ENCODE measurements at places on chromosomes 4 and X.

DNA sequence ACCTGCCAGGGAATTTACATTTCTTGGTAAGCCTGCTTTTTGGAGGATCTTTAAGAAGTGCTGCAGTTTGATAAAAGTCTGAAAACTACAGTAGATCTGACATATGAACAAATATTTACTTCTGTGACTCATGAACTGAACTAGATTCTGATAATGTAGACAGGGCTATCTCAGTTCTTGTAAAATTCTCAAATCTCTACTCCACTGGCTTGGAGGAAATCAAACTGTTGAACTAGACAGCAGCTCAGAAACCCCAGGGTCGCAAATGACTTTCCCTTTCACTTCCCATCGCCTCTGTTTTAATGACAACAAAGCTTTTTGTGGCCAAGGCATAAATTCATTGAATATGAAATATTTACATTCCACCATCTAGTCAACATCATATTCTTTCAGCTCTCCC is 15.4 kb upstream of the OCIAD1 start:
- no peaks in the 10 kb centered on the region for H3K36me3 ChIP-seq
- H3K4me1 ChIP-seq = no peaks in the 10 kb centered on the region
- DNase-seq = no peak
- no peak overlapping the region for H3K27ac ChIP-seq
- H3K27me3 ChIP-seq = no peaks in the 10 kb centered on the region
- no peak overlapping the region for H3K4me3 ChIP-seq

DNA sequence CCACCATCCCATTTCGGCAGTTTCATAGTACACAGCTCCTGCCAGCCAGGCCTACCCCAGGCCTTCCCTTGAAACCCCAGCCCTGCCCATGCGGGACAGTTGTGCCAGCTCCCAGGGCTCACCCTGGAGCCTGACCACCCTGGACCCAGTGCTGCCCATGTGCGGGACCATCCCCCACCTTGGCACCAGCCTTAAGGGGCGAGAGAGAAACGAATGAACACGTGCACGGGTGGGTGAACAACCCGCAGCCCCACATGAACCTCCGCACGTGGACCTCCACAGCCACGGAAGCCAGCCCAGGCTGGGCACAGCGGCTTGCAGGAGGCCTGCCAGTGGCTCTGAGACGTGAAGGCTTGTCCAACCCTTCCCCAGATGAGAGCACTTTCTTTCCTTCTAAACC is 76.0 kb upstream of the MXD4 start:
- no peak overlapping the region for H3K27ac ChIP-seq
- no peak overlapping the region for H3K4me3 ChIP-seq
- no peaks in the 10 kb centered on the region for H3K27me3 ChIP-seq
- peaks cover 4% of the 10 kb centered on the region for H3K4me1 ChIP-seq
- H3K36me3 ChIP-seq = peaks cover 2% of the 10 kb centered on the region
- peak; percentile 19 for DNase-seq

GRCh38 chr4:53307819-53308780 is 57.8 kb downstream of the SCFD2 start:
- no peak overlapping the region for H3K4me3 ChIP-seq
- H3K36me3 ChIP-seq = no peaks in the 10 kb centered on the region
- DNase-seq = no peak
- H3K27me3 ChIP-seq = no peaks in the 10 kb centered on the region

DNA sequence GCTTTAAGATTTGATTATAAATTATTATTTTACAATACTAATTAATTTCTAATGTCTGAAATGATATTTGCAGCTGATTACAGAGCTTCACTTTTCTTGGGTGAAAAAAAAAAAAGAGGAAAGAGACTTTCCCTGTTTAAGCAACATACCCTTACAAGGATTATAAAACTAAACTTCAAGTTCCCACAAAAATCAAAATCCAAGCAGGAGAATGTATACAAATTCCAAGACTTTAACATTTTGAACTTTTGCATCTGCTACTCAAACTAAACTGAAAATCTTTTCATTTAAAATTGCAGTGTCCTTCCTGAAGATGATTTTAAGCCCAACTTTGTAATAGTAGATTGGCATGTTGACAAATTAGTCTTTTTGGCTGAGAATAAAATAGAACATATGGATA is 742.4 kb upstream of the INTU start:
- no peak for DNase-seq
- H3K4me1 ChIP-seq = no peaks in the 10 kb centered on the region
- no peaks in the 10 kb centered on the region for H3K36me3 ChIP-seq
- H3K4me3 ChIP-seq = no peak overlapping the region
- H3K27ac ChIP-seq = no peak overlapping the region
- H3K27me3 ChIP-seq = no peaks in the 10 kb centered on the region

DNA sequence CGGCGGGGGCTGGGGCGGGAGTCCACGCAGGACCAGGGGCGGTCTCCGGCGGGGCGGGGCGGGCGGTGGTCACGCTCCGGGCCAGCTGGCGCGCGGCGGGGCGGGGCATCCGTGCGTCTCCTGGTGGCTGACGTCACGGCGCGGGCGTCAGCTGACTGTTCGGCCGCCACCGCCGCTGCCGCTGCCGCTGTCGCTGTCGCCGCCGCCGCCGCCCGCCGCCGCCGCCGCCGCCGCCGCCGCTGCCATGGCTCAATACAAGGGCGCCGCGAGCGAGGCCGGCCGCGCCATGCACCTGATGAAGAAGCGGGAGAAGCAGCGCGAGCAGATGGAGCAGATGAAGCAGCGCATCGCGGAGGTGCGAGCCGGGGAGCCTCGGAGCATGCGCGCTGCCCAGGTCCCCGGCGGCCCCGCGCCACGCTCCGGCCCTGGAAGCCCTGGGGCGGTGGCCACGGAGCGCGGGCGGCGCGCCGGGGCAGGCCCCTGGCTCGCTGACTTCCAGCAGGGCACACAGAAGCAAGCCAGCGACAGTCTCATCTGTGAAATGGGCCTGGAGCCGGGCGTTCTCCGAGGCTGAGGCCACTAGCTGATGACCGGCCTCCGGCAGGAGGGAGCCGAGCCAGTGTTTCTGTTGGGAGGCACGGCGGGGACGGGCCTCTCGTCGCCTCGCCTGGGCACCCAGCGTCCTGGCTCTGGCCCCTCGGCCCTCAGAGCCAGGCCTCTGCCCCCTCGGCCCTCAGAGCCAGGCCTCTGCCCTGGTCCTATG is at the start of gene FAM50A:
Gene FAM50A, plus strand, starts transcription at position 150 of the 763 bp plus-strand sequence. Its CDS starts 95 bp downstream, at position 245.
- H3K4me3 ChIP-seq = peak within 1 kb of the TSS; percentile 50
- peak within 1 kb of the TSS; percentile 74 for H3K27ac ChIP-seq
- peak; percentile 83 for DNase-seq
- peaks cover 13% of the 10 kb centered on the region for H3K4me1 ChIP-seq
- H3K36me3 ChIP-seq = peaks cover 7% of the 10 kb centered on the region

GRCh38 chr4:94537921-94538628 is 86.3 kb downstream of the PDLIM5 start:
- no peak overlapping the region for H3K27ac ChIP-seq
- no peaks in the 10 kb centered on the region for H3K36me3 ChIP-seq
- H3K27me3 ChIP-seq = no peaks in the 10 kb centered on the region
- DNase-seq = no peak
- H3K4me1 ChIP-seq = peaks cover 28% of the 10 kb centered on the region

- no peaks in the 10 kb centered on the region for H3K4me1 ChIP-seq
- no peak overlapping the region for H3K4me3 ChIP-seq
- no peaks in the 10 kb centered on the region for H3K36me3 ChIP-seq
- no peaks in the 10 kb centered on the region for H3K27me3 ChIP-seq
These were observed 20.5 kb upstream of the CD40LG start for GRCh38 chrX:136627409-136627808.

DNA sequence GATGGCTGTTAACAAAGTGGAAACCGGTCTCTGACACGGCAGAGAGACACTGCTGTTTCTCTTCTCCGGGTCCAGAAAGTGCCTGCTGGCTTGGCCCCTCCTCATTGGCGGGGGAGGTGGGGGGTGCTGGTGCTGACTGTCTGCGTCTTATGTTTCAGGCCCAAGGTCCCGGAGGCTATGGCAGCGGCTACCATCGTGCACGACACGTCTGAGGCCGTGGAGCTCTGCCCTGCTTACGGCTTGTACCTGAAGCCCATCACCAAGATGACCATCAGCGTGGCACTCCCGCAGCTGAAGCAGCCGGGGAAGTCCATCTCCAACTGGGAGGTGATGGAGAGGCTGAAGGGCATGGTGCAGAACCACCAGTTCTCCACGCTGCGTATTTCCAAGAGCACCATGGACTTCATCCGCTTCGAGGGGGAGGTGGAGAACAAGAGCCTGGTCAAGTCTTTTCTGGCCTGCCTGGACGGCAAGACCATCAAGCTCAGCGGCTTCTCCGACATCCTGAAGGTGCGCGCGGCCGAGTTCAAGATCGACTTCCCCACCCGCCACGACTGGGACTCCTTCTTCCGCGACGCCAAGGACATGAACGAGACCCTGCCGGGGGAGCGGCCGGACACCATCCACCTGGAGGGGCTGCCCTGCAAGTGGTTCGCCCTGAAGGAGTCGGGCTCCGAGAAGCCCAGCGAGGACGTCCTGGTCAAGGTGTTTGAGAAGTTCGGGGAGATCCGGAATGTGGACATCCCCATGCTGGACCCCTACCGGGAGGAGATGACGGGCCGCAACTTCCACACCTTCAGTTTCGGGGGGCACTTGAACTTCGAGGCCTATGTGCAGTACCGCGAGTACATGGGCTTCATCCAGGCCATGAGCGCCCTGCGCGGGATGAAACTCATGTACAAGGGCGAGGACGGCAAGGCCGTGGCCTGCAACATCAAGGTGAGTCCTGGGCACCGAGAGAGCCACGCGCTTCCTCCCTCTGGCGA is 2.2 kb downstream of the AKAP17A start:
- no peak for DNase-seq
- H3K36me3 ChIP-seq = peaks cover 18% of the 10 kb centered on the region
- H3K27me3 ChIP-seq = no peaks in the 10 kb centered on the region
- no peaks in the 10 kb centered on the region for H3K4me1 ChIP-seq

- DNase-seq = no peak
- H3K27ac ChIP-seq = no peak overlapping the region
- no peak overlapping the region for H3K4me3 ChIP-seq
- H3K36me3 ChIP-seq = no peaks in the 10 kb centered on the region
These were observed 27.7 kb upstream of the FREM3 start for GRCh38 chr4:143728166-143728565.

- no peaks in the 10 kb centered on the region for H3K4me1 ChIP-seq
- no peak overlapping the region for H3K4me3 ChIP-seq
- no peaks in the 10 kb centered on the region for H3K27me3 ChIP-seq
- no peak overlapping the region for H3K27ac ChIP-seq
- DNase-seq = no peak
- no peaks in the 10 kb centered on the region for H3K36me3 ChIP-seq
These were observed 44.4 kb upstream of the STOX2 start for GRCh38 chr4:183860731-183861130.

- no peak overlapping the region for H3K4me3 ChIP-seq
- no peaks in the 10 kb centered on the region for H3K4me1 ChIP-seq
- DNase-seq = no peak
- no peaks in the 10 kb centered on the region for H3K27me3 ChIP-seq
- no peaks in the 10 kb centered on the region for H3K36me3 ChIP-seq
- no peak overlapping the region for H3K27ac ChIP-seq
These were observed 22.8 kb upstream of the PIN4 start for GRCh38 chrX:72158773-72159172.

GRCh38 chr4:123327846-123328429 is 68.7 kb upstream of the SPRY1 start:
- H3K4me3 ChIP-seq = no peak overlapping the region
- H3K27me3 ChIP-seq = no peaks in the 10 kb centered on the region
- H3K27ac ChIP-seq = no peak overlapping the region
- no peak for DNase-seq

DNA sequence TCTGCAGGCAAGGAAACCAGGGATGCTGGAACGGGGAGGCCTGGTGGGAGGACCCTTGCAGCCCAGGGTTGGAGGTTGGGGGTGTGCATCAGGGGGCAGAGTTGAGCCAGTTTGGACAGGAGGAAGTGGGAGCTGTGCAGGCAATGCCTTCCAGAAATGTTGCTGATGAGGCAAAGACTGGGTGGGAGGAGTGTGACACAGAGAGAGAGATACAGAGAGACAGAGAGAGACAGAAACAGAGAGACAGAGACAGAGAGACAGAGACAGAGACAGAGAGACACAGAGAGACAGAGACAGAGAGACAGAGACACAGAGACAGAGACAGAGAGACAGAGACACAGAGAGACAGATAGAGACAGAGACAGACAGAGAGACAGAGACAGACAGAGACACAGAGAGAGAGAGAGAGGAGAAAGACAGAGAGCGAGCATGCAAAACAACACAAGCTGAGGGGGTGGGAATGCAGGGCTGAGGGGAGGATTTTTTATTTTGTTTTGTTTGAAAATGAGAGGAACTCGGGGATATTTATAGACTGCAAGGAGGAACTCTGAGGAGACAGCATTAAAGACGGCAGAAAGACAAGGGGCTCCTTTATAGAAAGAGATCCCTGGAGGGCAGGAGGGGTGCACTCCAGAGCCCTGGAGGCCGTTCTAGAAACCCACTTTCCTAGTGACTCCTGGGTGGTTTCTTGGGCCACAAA is 1.9 kb upstream of the HAUS3 start:
- peak; percentile 48 for DNase-seq
- H3K4me3 ChIP-seq = no peak overlapping the region
- peaks cover 5% of the 10 kb centered on the region for H3K36me3 ChIP-seq

All from liver (tissue), 10 donors.